ENCODE measurements at places on chromosomes 7 and 10.

GRCh38 chr10:121368347-121369025, 229.8 kb downstream of the FGFR2 start:
- DNase-seq: no peak

DNA sequence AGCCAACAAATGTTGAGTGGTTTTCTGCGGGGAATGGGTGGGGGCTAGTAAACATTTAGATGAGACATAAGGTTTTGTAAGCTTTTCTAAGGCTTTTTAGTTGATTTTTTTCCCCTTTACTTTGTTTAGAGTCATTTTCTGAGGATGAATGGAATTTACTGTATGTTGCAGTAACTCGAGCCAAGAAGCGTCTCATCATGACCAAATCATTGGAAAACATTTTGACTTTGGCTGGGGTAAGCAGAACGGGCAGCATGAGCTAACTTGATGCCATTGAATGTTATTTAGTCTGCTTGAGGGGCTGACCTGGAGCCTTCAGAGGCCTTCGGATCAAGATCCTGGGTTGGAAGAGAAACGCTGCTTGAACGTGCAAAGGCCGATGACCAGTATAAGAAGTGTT, 37.3 kb downstream of the FBH1 start:
- DNase-seq: no peak

GRCh38 chr10:91012502-91012901, 91.6 kb upstream of the ANKRD1 start:
- no peak for DNase-seq

DNA sequence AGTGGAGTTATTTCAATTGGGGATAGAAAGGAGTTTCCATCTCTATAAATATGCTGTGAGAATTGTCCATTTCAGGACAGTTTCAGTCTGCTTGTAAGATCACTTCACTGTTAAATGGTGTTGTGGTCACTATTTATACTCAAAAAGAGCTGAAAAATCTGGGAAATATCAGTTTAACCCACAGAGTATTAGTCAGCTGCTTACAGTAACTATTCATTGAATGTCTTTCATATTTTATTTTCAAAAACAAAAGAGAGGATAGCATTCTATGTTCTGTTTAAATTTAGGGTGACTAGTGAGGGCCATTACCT, 85.4 kb upstream of the PLXDC2 start:
- DNase-seq: no peak

DNA sequence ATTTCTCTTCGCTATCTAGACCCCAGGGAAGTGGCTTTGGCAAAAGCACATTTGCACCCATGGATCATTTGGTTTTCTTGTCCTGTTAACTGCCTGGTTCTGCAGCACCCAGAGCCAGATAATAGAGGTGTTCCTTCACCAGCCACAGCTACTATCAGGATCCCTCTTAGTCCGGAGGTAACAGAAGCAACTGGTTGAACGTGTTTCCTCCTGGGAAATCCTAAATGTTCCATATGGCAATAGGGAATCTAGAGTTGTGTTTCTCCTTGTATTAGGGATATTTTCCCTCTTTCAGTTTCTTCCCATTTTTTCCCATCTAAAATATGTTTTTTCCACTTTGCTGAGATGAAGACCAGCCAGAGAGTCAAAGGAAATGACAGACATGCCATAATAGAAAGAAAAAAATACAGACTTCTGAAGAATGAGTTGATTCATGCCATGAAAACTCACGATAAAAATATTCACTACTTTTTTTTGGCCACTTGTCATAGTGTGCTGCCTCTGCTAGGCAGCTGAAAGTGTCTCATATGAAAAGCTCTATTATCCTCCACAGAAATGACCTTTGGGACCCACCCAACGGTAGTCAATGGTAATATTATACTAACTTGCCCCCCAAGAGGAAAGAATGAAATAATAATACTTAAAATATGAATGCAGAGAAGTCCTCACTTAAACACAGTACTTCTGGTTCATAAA, 472.8 kb downstream of the KCNMA1 start:
- DNase-seq: no peak

GRCh38 chr7:158414486-158414961, 173.1 kb downstream of the PTPRN2 start:
- no peak for DNase-seq

- no peak for DNase-seq
These were observed 31.4 kb upstream of the PDCD4 start for GRCh38 chr10:110840225-110840922.

GRCh38 chr7:45625714-45626440, 51.7 kb downstream of the ADCY1 start:
- DNase-seq: no peak

DNA sequence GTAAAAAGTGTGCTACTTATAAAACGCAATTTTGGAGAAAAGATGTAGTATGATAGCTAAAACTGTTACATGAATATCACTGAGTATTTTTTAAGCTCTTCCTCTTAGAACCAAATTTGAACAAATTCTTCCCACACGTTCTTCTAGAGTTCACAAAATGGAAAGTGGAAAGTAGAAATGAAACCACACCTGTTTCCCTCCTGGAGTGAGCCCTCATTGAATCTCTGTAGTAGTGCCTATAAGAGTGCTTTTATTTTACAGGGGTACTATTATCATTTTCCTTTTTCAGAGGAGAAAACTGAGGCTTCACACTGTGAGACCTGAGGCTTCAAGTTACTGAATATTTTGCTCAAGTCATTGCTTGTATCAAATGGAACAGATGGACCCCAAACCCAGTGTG, 393.0 kb downstream of the NRG3 start:
- no peak for DNase-seq

DNA sequence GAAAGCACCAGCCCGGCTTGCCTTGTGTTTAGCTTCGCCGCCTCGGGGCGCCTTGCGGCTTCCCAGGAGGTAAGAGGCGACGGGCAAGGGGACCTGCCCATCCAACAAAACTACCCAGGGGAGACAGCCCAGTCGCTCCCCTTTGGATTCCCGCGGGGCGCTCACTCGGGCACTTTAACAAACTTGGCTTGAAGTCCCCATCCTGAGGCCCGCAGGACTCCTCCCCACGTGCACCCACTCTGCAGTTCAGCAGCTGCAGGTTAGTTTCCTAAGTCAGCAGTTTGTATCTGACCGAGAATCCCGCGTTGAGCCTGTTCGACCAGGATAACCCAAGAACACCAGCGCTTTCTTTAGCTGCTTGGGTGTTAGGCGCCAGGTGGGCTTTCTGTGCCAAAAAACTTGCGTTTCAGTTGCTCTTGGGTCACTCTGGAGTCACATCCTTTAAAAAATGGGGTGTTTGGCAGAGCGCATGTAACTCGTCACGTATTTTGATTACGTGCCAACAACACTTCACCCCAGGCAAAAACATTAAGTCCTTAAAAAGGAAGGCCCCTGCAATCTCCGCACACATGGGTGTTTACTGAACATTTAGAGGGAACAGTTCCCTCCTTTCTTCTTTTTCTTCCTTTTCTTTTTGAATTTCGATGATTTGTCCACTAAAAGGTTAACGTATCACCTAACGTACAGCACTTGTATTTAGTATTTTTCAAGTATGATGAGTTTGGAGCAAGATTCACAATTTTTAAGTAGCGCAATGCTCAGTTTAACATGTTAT, 876 bp downstream of the DNAH11 start:
- no peak for DNase-seq

DNA sequence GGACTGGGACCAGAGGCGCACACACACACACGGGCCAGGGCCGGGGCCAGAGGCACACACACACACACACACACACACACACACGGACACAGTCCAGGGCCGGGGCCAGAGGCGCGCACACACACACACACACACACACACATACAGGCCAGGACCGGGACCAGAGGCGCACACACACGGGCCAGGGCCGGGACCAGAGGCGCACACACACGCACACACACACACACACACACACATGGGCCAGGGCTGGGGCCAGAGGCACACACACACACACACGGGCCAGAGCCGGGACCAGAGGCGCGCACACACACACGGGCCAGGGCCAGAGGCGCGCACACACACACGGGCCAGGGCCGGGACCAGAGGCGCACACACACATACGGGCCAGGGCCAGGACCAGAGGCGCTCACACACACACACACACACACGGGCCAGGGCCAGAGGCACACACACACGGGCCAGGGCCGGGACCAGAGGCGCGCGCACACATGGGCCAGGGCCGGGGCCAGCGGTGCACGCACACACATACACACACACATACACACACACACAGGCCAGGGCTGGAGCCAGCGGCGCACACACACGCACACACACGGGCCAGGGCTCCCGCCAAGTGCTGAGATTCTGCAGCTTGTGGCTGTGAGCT, 268.8 kb downstream of the ELFN1 start:
- DNase-seq: no peak

DNA sequence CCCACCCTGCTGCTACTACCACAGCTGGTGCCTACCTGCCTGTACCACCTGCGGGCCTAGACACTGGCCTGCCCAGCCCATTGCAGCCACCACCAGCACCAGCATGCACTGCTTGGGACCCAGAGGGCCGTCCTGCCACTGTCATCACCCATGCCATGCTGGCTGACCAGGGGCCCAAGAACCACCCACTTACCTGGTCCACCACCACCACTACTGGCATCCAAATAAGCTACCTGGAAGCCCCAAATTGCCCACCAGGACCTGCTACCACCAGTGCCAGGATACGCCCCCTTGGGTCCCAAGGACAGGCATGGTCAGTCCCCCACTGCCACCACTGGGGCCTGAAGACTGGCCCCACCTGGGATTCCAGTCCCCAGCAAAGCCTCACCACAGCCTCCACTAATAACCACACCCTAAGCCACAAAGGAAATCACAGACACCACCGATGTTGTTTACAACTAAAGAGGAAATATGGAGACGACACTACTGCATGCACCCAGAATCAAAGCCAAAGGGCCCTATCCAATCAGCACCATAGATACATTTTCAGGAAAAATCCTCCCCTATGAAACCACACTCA, 70.5 kb upstream of the DIP2C start:
- no peak for DNase-seq

GRCh38 chr10:90837486-90837885, 20.4 kb downstream of the HTR7 start:
- no peak for DNase-seq

GRCh38 chr10:75011221-75011620, 100.2 kb upstream of the SAMD8 start:
- DNase-seq: no peak

- no peak for DNase-seq
These were observed 92.7 kb downstream of the CDK14 start for GRCh38 chr7:90688810-90689209.

- no peak for DNase-seq
These were observed 22.4 kb downstream of the CFAP69 start for GRCh38 chr7:90267263-90267858.

- no peak for DNase-seq
These were observed 746 bp upstream of the MRPS16 start for GRCh38 chr10:73253225-73253555.

DNA sequence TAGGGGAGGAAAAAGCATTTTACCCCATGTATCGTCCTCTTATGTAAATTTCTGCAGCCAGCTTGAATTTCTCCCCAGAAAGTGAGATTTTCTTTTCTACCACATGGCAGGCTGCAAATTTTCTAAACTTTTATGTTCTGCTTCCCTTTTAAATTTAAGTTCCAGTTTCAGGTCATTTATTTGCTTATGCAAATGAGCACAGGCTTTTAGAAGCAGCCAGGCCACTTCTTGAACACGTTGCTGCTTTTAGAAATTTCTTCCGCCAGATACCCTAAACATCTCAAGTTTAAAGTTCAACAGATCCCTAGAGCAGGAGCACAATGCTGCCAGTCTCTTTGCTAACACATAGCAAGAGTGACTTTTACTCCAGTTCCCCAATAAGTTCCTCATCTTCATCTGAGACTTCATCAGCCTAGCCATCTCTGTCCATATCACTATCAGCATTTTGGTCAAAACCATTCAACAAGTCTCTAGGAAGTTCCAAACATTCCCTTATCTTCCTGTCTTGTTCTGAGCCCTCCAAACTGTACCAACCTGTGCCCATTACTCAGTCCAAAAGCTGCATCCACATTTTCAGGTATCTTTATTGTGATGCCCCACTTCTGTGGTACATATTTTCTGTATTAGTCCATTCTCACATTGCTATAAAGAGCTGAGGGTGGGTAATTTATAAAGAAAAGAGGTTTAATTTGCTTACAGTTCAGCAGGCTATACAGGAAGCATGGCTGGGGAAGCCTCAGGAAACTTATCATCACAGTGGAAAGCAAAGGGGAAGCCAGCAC, 16.3 kb downstream of the EZH2 start:
- DNase-seq: no peak

DNA sequence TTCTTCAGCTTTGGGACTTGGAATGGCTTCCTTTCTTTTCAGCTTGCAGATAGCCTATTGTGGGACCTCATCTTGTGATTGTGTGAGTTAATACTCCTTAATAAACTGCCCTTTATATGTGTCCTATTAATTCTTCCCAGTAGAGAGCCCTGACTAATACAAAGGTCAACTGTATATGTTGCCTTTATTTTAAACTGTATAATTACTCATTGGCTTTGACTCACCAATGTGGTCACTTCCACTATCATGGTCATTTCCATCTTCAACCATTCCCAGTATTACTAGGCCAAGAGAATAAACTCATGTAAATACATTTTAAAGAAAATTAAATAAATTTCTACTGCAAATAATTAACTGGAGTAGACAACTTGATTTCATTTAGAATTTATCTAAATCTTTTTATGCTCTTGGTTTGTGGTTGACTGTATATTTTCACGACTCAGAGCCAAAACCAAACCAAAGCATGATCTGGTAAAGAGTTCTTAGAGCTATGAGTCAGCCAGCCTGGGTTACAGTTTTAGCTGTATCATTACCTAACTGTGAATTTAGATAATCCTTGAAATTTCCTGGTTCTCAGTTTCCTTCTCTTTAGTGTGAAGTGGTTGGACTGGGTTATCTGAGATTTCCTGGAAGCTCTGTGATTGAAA, 188.4 kb downstream of the PPP1R3A start:
- DNase-seq: no peak

GRCh38 chr10:98950106-98950505, 285.5 kb downstream of the HPSE2 start:
- no peak for DNase-seq

- DNase-seq: no peak
These were observed 85.2 kb upstream of the DNAAF5 start for GRCh38 chr7:641269-641671.

- DNase-seq: no peak
These were observed 745.0 kb downstream of the GRID1 start for GRCh38 chr10:85621562-85621961.

- no peak for DNase-seq
These were observed 17.2 kb upstream of the PSAP start for GRCh38 chr10:71868192-71868697.

DNA sequence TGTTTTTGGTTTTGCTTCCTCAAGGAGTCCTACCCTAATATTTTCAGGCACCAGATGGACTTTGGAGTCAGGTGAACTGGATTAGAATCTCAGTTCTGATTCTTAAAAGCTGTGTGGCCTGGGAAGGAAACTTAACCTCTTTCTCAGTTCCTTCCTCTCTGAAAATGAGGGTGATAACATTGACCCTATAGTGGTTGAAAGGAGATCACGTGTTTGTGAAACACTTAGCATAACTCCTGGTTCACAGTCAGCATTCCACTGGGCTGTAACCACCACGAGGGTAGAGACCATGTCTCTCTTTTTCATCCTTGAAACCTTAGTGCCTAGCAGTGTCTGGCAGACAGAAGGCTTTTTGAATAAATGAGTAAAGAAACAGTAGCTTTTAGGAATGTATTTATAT, 16.7 kb downstream of the LSMEM1 start:
- DNase-seq: no peak

All from stimulated activated CD8-positive, alpha-beta memory T cell treated with anti-CD3 and anti-CD28 coated beads, Interleukin-2, amount 100 ng/mL, for 1 hour (primary cell).